Progenitor cell of endocrine pancreas (in vitro differentiated cells): ENCODE measurements at places on chromosomes 5 and 9.

- H3K36me3 ChIP-seq: no peaks in the 10 kb centered on the region
- peak overlapping the region; percentile 41 for H3K4me3 ChIP-seq
- peak overlapping the region; percentile 57 for H3K27ac ChIP-seq
- DNase-seq: no peak
Observed at GRCh38 chr9:107280543-107280942, 2.5 kb upstream of the RAD23B start.

GRCh38 chr5:59790376-59790775 lies 103.2 kb downstream of the PDE4D start:
- H3K4me1 ChIP-seq: peaks cover 3% of the 10 kb centered on the region
- no peak for DNase-seq
- no peaks in the 10 kb centered on the region for H3K36me3 ChIP-seq
- H3K27me3 ChIP-seq: peaks cover 11% of the 10 kb centered on the region
- H3K4me3 ChIP-seq: no peak overlapping the region

GRCh38 chr9:131361202-131361833 lies 32.6 kb upstream of the PRRC2B start:
- H3K27ac ChIP-seq: no peak overlapping the region
- H3K4me1 ChIP-seq: peaks cover 7% of the 10 kb centered on the region
- DNase-seq: no peak

GRCh38 chr5:16702964-16703363 lies 86.2 kb upstream of the RETREG1 start:
- DNase-seq: no peak
- no peaks in the 10 kb centered on the region for H3K4me1 ChIP-seq
- no peaks in the 10 kb centered on the region for H3K27me3 ChIP-seq
- H3K4me3 ChIP-seq: no peak overlapping the region

DNA sequence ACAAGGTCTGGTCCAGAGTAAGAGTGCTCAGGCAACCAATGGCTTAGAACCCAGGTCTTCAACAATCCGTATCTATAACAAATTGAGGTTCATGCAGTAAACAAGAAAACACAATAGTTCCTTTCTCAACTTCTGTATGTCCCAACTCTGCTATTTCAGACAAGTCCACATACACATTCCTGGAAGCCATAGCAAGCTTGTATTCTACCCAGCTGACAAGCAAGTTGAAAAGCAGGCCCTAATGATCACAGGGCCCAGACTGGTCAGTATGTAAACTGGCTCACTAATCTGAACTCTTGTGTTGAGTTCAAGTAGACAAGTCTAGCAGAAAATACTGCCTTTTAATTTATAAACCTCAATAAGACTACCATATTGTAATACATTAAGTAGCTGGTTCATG lies 26.9 kb downstream of the FNIP1 start:
- H3K4me3 ChIP-seq: no peak overlapping the region
- peaks cover 7% of the 10 kb centered on the region for H3K36me3 ChIP-seq
- peaks cover 4% of the 10 kb centered on the region for H3K4me1 ChIP-seq
- no peaks in the 10 kb centered on the region for H3K27me3 ChIP-seq
- H3K27ac ChIP-seq: no peak overlapping the region
- no peak for DNase-seq

DNA sequence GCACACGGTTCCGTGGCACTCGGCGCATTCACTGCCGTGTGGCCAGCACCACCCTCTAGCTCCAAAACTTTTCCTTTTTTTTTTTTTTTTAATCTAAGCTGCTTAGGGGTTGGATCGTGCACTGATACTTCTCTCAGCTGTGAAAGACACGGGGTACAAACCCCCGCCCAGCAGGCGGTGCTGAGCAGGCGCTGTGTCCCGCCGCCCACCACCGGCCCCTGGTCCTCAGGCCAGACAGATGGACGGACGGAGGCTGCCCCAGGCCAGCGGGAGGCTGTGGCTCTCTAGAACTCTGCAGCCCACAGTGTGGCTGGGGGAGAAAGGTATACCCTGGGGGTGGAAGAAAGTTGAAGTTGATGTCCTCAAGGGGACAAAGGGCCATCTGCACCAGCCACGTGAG lies 6.2 kb downstream of the AGPAT2 start:
- H3K4me1 ChIP-seq: peaks cover 3% of the 10 kb centered on the region
- H3K36me3 ChIP-seq: no peaks in the 10 kb centered on the region
- H3K27ac ChIP-seq: no peak overlapping the region
- no peak overlapping the region for H3K4me3 ChIP-seq
